ENCODE measurements at places on chromosomes 12 and 14.

- DNase-seq, result no peak
These were observed 1202.3 kb downstream of the GALC start for GRCh38 chr14:86790408-86791364.

DNA sequence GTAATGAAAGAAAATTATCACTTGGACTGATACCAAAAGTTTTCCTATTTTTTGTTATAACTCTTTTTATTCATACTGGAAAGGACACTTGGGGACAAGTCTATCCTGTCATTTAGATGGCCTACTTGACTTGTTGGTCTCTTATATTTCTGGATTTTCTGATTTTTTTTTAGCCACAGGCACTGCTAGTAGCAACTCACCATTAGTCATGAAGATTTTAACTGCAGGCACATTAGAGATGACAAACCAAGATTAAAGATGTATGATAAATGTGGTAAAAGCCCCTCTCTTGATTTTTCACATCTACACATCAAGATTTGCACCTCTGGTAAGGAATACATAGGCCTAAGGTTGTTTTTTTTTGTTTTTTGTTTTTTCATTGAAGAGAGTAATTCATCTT is 217.0 kb downstream of the SLC25A21 start:
- no peak for DNase-seq

GRCh38 chr14:102833991-102834390 is 56.7 kb downstream of the TRAF3 start:
- DNase-seq, result no peak

GRCh38 chr12:27965966-27966365 is 6.6 kb downstream of the PTHLH start:
- DNase-seq, result no peak

DNA sequence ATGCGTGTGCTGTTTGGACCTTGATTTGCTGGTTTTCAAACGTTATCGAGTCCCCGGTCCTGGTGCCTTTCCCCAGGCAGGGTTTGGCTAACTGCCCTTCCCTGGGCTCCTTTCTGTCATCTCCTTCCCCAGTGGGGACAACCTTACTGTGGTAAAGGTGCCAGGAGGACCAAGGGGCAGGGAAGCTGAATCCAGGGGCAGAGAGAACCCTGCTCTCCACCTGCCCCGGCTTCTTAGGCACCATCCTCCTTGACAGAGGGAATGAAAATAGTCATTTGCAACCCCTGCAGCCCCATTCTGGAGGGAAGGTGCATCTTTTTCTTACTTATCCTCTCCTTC is 5.0 kb downstream of the CEBPE start:
- no peak for DNase-seq

DNA sequence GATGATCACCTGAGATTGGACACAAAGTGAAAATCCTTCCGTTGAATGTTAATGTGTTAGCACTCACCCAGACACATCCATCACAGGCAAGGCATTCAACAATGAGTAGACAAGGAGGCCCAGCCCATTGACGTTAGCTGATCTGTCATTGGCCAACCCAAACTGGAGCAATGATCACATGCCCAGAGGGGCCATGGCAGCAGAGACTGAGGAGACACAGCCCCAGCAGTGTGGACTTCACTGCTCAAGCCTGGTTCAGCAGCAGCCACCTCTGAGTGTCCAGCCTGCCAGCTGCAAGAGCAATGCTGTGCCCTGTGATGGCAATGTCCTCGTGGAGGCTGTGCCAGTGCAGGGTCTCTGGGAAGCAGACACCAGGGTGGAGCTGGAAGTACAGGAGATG is 622.2 kb downstream of the AACS start:
- no peak for DNase-seq

- no peak for DNase-seq
These were observed 29.9 kb downstream of the ZBTB42 start for GRCh38 chr14:104830781-104831180.

GRCh38 chr14:22845103-22845394 is 8.7 kb downstream of the MMP14 start:
- no peak for DNase-seq

DNA sequence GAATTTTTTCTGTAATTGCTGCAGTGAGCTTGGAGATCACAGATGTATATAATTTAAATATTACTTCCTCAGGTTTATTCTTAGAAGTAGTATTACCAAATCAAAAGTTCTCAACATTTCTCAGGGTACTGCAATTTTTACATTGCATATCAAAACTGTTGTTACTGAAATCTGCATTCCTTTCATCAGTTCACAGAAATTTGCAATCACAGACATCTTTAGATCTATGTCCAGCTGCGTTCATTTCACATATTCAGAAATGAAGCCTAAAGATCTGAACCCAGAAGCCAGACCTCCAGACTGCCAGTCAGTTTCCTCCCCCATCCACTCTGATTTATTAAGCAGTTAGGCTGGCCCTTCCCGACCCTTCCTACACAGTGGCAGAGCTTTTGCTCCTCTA is 18.2 kb upstream of the IFT81 start:
- no peak for DNase-seq

- no peak for DNase-seq
These were observed 148.5 kb downstream of the TMTC2 start for GRCh38 chr12:82835217-82835616.

DNA sequence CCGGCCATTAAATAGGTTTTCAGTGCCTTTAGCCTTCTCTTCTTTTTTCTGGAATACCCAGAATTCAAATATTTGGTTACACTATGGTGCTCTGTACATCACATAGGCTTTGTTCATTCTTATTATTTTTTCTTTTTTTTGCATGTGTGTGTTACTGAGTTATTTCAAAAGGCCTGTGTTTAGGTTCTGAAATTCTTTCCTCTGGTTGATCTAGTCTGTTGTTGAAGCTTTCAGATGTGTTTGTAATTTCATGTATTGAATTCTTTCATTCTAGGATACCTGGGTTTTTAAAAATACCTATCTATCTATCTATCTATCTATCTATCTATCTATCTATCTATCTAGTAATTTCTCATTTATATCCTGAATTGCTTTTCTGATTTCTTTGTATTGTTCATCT is 66.9 kb downstream of the FBXO33 start:
- no peak for DNase-seq

GRCh38 chr14:75634848-75635247 is 25.8 kb downstream of the ERG28 start:
- no peak for DNase-seq

GRCh38 chr14:66539034-66539433 is 31.1 kb downstream of the GPHN start:
- no peak for DNase-seq

DNA sequence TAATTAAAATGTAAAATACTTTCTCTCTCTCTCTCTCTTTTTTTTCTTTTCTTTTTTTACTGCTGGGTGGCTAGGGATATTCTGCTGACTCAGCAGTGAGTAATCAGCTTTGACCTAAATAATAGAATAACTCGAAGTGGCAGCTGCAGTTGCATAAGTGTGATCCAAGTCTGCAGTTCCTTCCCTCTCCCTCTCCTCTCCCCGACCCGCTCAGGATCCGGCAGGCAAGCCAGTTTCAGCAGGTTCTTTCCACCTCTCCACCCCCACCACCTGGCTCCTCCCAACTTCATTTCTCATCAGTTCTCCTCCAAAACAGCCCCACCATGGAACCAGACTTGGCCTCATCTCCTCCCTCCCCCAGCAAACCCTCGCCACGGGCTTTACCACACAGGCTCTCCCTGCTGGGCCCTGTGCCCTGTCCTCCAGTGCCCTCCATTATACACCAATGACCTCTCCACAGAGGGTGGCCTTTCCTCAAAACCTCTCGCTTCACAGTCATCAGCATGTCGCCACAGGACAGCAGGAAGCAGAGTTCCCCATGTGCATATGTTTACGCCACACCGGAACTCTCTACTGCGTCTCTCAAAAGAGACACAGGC is 22.4 kb downstream of the SLC7A8 start:
- DNase-seq, result no peak

DNA sequence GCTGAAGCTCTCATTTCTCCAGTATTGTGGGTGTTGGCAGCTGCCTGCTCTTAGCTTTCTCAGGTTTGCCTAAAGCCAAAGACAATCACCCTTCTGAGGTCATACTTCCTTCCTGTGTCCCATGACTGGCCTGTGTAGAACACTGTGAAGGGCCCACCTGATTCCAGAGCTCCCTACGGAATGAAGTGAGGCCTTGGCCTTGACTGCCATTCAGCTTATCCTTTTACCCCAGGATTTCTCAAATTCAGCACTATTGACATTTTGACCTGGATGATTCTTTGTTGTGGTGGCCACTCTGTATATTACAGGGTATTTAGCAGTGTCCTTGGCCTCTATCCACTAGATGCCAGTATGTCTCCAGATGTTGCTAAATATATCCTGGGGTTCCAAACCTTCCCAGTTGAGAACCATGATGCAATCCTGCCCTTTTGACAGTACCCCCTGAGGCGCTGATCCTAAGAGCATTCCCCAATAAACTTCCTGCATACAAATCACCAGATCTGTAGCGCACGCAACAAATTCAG is 112.3 kb upstream of the KRR1 start:
- no peak for DNase-seq

DNA sequence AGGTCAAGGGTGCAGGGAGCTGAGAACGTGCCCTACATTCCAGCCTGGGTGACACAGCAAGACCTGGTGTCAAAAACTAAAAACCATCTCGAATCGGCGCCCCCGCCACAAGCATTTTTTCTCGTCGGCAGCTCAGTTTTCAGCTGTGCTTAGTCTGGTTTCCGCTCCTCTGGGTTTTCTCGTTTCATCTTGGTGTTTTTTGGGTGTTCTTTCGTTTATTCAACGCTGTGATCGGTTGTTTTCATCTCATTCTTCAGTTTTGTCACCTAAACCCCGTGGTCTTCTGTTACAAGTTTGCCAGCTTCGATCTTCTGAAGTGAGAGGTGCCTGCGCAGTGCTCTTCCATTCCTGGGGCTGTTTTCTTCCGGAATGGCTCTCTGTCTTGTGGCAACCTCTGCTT is 41.4 kb downstream of the NOC4L start:
- DNase-seq, result no peak

DNA sequence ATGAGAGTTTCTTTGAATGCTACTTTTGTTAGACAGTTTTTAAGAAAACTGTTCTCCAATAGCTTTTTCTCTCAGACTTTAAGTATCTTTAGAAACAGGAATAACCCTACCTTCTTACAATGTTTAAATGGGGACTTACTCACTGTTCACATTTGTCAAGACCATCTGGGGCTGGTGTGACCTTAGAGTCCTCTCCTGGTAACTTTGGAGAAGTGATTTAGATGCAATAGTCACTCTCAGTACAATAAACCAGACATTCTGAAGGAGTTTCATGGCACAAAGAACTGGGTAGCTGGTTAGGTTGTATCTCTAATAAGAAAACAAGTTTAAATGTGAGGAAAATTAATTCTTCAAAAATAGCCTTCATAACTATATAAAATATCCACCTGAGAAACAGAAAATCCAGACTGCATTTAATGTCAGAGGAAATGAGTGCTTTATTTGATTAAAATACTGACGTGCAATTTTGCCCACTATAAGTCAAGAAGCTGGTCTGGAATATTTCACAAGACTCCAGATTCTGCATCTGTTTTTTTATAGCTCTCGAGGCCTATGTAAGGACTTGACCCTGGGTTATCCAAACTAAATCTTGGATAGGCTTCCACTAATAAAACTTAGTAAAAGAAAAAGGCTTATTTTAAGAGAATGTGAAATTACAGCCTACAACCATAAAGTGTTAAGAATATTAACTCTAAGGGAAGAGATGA is 108.7 kb downstream of the PTGER2 start:
- DNase-seq, result no peak

DNA sequence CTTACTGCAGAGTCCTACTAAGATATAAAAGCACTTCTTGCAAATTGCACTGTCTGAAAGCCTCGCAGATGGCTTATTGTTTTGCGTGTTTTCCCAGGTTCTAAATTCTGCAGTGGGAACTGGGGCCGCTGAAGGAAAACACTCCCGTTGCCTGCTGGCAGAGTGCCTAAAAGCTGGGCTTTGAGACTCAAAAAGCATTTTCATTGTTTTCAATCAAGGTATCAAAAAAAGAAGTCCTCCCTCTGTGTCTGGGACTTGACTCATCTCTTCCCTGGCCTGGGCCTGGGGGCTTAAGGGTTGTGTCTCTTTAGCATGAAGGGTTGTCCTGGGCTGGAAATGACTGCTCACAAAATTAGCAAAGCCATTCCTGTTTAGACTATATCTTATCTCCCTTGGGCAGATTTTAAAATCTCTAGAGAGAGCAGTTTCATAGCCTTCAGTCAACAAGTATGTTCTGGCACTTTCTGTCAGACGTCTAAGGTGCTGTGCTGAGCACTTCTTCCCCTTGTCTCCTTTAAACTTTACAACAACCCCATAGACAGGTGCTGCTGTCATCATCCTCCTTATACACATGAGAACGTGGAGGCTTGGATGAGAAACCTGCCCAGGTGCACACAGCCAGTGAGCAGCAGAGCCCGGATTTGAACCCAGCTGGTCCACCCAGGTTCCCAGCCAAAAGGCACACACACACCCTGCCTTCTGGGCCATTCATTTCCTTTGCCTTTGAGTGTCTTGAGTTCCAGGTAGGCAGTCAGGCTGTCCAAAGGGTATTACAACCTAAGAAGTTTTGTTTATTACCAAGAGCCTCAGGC is 31.1 kb downstream of the ELK3 start:
- DNase-seq, result no peak

DNA sequence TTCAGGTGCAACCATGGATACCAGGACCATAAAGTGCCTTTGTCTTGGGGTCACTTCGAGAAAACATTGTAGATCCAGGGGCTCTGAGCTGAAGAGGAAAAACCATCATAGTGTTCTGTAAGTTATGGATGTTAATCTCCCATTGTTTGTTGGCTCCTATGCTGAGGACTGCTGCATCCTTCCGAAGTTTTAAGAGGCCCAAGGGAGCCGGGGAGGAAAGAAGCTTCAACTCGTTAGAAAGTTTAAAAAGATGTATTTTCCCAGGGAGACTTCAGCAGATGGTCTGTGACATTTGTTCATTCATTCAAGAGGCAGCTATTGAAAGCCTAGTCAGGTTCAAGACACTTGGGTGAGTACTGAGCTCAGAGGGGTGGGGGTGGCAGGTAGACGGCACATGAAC is 378.8 kb upstream of the TBX3 start:
- DNase-seq, result no peak

DNA sequence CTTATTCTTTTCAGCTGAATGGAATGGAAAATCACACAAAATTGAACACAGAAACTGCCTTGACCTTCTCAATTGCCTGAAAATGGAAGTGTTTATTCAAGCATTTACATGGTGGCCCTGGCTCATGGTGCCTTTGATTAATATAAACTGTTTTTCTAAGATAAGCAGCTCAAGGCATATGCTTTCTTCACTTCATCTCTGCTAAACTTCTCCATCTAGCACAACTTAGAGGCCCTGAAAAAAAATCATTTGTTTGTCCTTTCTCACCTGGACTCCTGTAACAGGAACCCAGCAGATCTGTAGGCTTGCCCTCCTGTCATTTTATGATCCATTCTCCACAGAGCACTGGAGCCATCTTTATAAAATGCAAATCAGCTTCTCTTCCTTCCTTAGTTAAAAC is 117.5 kb upstream of the KRR1 start:
- no peak for DNase-seq

DNA sequence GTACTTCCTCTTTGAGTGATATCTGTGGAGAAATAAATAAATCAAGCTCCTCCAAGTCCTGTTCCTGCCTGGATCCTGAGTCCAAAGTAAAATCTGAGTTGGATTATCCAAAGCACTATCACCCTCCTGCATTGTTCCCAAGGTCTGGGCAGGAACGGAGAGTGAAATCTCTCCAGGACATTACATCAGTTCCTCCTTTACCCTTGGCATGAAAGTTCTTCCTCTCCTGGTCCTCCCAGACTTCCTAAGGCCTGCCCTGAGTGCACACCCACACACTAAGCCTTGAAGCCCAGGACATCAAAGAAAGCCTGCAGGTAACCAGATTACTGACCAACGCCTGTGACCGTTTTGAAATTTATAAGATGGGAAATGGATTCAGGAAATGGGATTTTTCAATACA is 206.8 kb upstream of the BCL2L14 start:
- DNase-seq, result no peak
